Erythroblast (primary cell): ENCODE measurements at places on chromosomes 2 and 18.

DNA sequence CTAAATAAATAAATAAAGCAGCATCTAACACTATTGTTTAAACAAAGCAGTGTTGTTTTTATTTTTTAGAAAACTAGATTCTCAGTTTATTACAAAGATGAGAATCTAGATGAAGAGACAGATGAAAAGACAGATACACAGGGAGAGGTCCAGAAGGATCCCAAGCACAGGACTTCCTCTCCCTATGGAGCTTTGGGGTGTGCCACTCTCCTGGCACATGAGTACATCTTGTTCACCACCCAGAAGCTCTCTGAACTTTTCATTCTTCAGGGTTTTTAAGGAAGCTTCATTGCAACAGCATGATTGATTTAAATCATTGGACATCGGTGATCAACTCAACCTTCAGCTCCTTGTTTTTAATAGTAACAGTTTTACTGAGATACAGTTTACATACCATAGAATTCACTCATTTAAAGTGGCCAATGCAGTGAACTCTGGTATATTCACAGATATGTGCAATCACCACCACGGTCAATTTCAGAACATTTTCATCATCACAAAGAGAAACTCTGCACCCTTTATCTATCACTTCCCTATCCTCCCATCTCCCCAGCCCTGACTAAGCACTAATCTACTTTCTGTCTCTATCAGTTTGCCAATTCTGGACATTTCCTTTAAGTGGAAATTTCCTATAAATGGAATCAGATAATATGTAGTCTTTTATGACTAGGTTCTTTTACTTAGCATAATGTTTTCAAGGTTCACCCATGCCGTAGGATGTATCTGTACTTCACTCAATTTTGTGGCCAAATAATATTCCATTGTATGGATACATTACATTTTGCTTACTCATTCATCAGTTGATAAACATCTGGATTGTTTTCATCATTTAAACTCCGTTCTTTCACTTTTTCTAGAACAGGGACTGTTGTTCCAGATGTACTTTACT lies 62.3 kb upstream of the ZFP36L2 start:
- DNase-seq, result peak; percentile 65

- no peak for DNase-seq
These were observed 65.4 kb upstream of the ASAP2 start for GRCh38 chr2:9141091-9141667.

- DNase-seq, result no peak
These were observed 29.1 kb downstream of the XIRP2 start for GRCh38 chr2:166917415-166917814.

- no peak for DNase-seq
These were observed 207.3 kb upstream of the KCNH7 start for GRCh38 chr2:163045830-163046229.

GRCh38 chr2:10276481-10277292 lies 26.0 kb upstream of the HPCAL1 start:
- DNase-seq, result no peak
